Activated T-helper 1 cell treated with anti-CD3 and anti-CD28 coated beads, Interleukin-12 subunit alpha, Interleukin-12 subunit beta, Interleukin-2, Interleukin-4 antibody, amounts not matched to agents 30 ng/mL and 10 ng/mL and 1 ng/mL, durations not matched to agents 14 hours and 24 hours and 36 hours (primary cell): ENCODE measurements at places on chromosomes 7 and 10. TPM values are rescaled to one million over a fixed set of nuclear protein-coding genes. Genes with fewer than 3 reads are reported as not detected.

The FGL2 gene
- 4.0 and 4.7 TPM in 2 replicates for total RNA-seq

GRCh38 chr10:77666821-77667220 lies 29.2 kb upstream of the KCNMA1 start:
- no peak overlapping the region for H3K27ac ChIP-seq
- H3K4me1 ChIP-seq: no peaks in the 10 kb centered on the region
- DNase-seq: no peak
- H3K4me3 ChIP-seq: no peak overlapping the region
- no peaks in the 10 kb centered on the region for H3K36me3 ChIP-seq
- peaks cover 3% of the 10 kb centered on the region for H3K27me3 ChIP-seq

The TMEM26 gene
- total RNA-seq: not detected in 2 replicates

The LRRC27 gene
- 1.7 and 3.4 TPM in 2 replicates for total RNA-seq

- peak overlapping the region; percentile 71 for H3K27ac ChIP-seq
- DNase-seq: no peak
- H3K27me3 ChIP-seq: no peaks in the 10 kb centered on the region
- peaks cover 11% of the 10 kb centered on the region for H3K36me3 ChIP-seq
- peaks cover 32% of the 10 kb centered on the region for H3K4me1 ChIP-seq
These were observed 23.1 kb downstream of the GBF1 start for GRCh38 chr10:102268375-102268888.

GRCh38 chr10:119428789-119429188 lies 113.7 kb downstream of the RGS10 start:
- no peak overlapping the region for H3K27ac ChIP-seq
- peaks cover 32% of the 10 kb centered on the region for H3K36me3 ChIP-seq
- H3K27me3 ChIP-seq: no peaks in the 10 kb centered on the region
- no peak overlapping the region for H3K4me3 ChIP-seq
- no peaks in the 10 kb centered on the region for H3K4me1 ChIP-seq

- H3K27me3 ChIP-seq: no peaks in the 10 kb centered on the region
- peaks cover 28% of the 10 kb centered on the region for H3K36me3 ChIP-seq
- no peak for DNase-seq
These were observed 180.9 kb downstream of the ANK3 start for GRCh38 chr10:60208676-60209269.

DNA sequence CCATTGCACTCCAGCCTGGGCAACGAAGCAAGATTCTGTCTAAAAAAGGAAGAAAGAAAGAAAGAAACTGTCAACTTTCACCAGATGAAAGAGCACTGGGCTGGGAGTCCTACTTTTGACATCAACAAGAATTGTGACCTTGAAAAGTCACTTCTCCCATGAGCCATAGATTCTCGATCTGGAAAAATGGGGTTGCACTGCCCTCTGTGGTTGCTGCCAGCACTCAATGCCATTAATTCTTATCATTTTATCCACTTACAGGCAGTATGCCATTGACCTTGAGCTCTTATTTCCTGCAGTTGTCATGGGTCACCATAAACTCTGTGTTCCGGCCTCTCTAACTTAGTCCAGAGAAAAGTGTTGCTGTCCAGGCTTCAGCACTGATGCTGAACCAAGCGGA lies 137.2 kb downstream of the NOC3L start:
- H3K4me1 ChIP-seq: no peaks in the 10 kb centered on the region
- no peaks in the 10 kb centered on the region for H3K27me3 ChIP-seq
- H3K27ac ChIP-seq: no peak overlapping the region
- H3K36me3 ChIP-seq: no peaks in the 10 kb centered on the region

- H3K4me1 ChIP-seq: no peaks in the 10 kb centered on the region
- H3K4me3 ChIP-seq: no peak overlapping the region
- DNase-seq: no peak
- no peaks in the 10 kb centered on the region for H3K27me3 ChIP-seq
- H3K27ac ChIP-seq: no peak overlapping the region
- H3K36me3 ChIP-seq: no peaks in the 10 kb centered on the region
These were observed 132.1 kb upstream of the BTBD16 start for GRCh38 chr10:122138831-122139625.

The LUC7L2 gene
- 179 and 194 TPM in 2 replicates for total RNA-seq

DNA sequence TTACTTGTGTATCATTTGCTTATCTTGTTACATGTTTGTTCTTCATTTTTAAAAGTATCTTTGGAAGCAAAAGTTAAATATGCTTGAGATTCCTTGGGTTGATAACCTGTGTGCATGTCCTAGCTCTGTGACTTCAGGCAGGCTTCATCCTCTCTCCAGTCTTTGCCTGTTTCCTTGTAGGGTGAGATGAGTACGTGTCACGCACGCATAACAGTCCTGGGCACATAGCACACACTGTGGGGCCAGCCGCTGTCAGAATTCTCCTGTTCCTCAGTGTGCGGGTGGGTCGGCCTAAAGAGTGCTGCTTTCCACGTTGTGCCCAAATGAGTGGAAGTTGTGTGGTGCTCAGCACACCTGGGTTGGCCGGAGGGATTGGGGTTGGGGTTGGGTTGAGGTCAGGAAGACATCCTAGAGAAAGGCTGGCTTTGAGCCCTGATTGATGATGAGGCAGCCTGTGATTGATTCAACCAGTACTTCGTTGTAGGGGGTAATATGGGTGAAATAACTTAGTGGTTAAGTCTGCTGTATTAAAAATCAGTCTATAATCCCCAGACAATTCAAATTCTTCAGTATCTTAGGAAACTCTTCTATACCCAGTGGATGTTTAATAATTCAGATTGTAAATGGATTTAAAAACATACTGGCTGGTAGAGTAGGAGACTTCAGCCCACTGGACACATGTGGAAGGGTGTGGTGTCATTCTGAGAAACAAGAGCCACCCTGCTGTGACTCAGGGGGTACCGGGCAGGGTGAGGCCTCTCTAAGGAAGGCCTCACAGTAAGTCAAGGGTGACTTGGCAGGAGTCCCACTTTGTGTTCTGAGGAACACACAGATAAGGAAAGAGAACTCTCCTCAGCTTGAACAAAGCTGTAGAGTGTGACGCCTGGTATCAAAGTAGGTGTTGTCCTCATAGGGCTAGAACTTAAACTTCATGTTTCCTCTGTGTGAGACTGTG lies 54.8 kb downstream of the DAGLB start:
- peaks cover 35% of the 10 kb centered on the region for H3K4me1 ChIP-seq
- H3K4me3 ChIP-seq: no peak overlapping the region
- H3K27ac ChIP-seq: peak overlapping the region; percentile 55
- H3K27me3 ChIP-seq: no peaks in the 10 kb centered on the region
- no peak for DNase-seq
- peaks cover 36% of the 10 kb centered on the region for H3K36me3 ChIP-seq

GRCh38 chr10:120132811-120133210 lies 240.3 kb downstream of the SEC23IP start:
- H3K36me3 ChIP-seq: no peaks in the 10 kb centered on the region
- no peak overlapping the region for H3K4me3 ChIP-seq
- peaks cover 2% of the 10 kb centered on the region for H3K27me3 ChIP-seq
- no peaks in the 10 kb centered on the region for H3K4me1 ChIP-seq

The AP1S1 gene
- 45.7 and 53.3 TPM in 2 replicates for total RNA-seq

GRCh38 chr10:80104066-80104926 lies 25.8 kb downstream of the TMEM254 start:
- no peak overlapping the region for H3K27ac ChIP-seq
- no peak overlapping the region for H3K4me3 ChIP-seq
- H3K36me3 ChIP-seq: no peaks in the 10 kb centered on the region

- no peaks in the 10 kb centered on the region for H3K27me3 ChIP-seq
- peak overlapping the region; percentile 31 for H3K27ac ChIP-seq
- peaks cover 44% of the 10 kb centered on the region for H3K4me1 ChIP-seq
- no peak for DNase-seq
- no peak overlapping the region for H3K4me3 ChIP-seq
These were observed 89.2 kb upstream of the MKLN1 start for GRCh38 chr7:131238347-131238931.

GRCh38 chr7:121560267-121560990 lies 164.3 kb upstream of the FAM3C start:
- no peaks in the 10 kb centered on the region for H3K36me3 ChIP-seq
- no peak overlapping the region for H3K27ac ChIP-seq
- H3K27me3 ChIP-seq: peaks cover 18% of the 10 kb centered on the region

The SUGCT gene
- 0.93 TPM in 1 of 2 replicates, not detected in the other for total RNA-seq
